ENCODE measurements at places on chromosomes 2 and 18. TPM values are rescaled to one million over a fixed set of nuclear protein-coding genes. Genes with fewer than 3 reads are reported as not detected.

Gene RRM2
- 23.6 TPM for polyA plus RNA-seq

DNA sequence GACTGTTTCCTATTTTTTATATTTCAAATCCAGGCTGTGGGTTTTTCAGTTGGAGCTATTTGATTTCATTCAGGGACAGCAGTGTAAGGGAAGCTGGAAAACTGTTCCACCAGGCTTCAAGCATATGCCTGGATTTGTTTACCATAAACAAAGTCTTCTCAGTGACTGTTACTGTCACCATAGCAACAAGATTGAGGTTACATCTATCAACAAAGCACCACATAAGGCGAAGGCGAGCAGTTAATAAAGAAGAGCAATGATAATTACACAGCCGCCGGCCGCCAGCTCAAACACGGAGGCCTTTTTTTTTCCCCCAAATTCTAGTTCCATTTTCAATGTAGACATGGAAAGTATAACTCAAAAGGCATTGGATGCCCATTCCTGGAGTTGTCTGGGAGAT, 553.7 kb upstream of the SYT4 start:
- no peak for DNase-seq

- DNase-seq: no peak
These were observed 285.1 kb downstream of the SLC4A3 start for GRCh38 chr2:219912491-219912921.

GRCh38 chr2:21314322-21314835, 190.6 kb downstream of the TDRD15 start:
- DNase-seq: no peak

- no peak for DNase-seq
These were observed 1296.7 kb downstream of the SUCLG1 start for GRCh38 chr2:83162421-83162820.

DNA sequence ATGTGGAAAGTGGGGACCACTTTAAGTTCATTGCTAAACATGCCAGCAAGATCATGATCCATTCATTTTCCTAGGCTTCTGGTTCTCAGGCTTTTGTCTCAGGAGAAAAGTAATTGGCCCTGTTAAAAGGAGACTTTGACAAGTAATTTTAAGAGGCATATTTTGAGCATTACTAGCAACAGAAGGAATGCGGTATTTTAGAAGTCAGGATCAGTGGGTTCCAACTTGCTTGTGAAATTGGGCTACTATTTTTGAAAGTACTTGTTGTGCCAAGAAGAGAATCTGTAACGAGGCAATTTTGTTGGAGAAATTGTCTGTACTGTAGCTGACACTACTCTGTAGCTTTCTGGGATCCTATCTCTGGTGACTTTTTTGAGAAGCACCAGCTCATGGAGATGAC, 59.4 kb downstream of the CERS6 start:
- DNase-seq: no peak

- no peak for DNase-seq
These were observed 5.1 kb upstream of the EML4 start for GRCh38 chr2:42164046-42164445.

Gene MARCHF4
- polyA plus RNA-seq: 7.6 TPM

GRCh38 chr2:168194784-168195522, 52.4 kb downstream of the STK39 start:
- DNase-seq: peak; percentile 44

DNA sequence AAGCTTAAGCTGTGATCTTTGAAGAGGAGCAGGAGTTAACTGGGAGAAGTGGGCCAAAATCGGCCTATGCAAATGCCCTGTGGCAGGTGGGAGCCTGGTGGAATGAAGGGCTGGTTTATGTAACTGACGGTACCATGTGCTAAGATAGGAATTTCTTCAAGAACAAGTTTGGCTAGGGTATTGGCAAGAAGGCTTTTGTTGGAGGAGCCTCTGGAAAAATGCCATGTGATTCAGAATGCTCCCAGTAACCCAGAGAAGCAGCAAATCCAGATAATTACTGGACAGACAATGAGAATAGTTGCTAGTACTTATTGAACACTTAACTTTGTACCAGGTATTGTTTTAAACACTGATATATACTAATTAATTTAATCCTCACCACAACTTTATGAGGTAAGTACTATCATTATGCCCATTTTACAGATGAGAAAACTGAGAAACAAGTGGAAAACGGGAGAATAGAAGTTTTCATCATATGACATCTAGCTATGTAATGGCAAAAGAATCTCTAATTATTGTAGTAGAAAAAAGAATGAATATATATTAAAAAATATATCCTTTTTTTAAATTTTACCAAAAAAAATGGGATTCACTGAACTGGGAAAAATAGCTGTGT, 9.1 kb upstream of the FAM124B start:
- no peak for DNase-seq

Gene C2orf72
- polyA plus RNA-seq: 0.32 TPM

DNA sequence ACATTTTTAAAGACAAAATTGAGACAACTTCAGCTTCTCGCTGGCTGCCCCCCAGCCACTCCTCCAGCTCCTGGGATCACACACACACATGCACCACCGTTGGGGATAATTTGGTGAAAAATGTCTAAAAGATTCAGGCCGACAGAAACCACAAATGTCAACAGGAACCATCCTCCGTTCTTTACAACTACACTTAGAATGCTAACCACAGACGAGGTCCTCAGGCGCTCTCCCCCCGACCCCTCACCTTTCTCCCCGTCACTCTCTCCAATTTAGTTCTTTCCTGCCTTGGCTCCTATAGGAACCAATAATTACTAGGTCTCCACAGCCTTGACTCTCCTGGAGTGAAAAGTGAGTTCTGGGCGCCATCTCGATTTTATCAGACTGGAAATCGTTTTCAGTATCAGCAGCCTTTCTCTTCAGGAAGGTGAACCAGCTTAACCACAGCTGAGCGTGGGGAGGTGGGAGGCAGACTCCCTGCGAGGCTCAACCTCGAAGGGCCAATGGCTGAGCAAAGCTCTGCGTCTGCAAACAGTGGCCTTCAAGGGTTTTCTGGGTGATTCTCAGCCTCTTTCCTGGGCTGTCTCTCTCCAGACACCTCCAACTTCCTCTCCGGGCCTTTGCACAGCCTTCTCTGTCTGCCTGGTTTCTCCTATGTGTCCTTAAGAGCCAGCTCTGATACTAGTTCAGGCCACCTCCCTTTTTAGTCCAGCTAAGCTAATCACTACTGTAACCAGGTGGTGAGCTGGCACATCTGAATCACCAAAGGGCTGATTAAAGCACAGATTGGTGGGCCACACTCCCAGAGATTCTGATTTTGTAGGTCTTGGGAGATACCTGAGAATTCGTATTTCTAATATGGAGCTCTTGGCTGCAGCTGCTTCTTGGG, 115.7 kb upstream of the COPS8 start:
- no peak for DNase-seq

DNA sequence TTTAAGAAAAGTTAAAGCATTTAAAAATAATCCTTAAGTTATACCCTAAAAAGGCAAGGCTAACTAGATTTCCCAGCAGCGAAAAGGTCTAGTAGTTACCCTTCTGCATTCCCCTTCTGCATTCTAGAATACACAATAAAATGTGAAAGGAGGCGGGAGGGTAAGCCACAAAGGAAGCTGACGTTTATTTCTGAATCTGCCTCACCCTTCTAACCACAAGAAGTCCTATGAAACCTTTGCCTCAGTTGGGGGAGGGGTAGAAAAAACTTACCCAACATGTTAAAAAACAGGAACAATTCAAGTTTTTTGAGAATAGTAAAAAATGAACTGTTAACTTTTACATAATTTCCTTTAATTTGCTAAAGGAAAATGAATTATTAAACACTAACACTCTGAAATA, 11.3 kb downstream of the STK17B start:
- no peak for DNase-seq

DNA sequence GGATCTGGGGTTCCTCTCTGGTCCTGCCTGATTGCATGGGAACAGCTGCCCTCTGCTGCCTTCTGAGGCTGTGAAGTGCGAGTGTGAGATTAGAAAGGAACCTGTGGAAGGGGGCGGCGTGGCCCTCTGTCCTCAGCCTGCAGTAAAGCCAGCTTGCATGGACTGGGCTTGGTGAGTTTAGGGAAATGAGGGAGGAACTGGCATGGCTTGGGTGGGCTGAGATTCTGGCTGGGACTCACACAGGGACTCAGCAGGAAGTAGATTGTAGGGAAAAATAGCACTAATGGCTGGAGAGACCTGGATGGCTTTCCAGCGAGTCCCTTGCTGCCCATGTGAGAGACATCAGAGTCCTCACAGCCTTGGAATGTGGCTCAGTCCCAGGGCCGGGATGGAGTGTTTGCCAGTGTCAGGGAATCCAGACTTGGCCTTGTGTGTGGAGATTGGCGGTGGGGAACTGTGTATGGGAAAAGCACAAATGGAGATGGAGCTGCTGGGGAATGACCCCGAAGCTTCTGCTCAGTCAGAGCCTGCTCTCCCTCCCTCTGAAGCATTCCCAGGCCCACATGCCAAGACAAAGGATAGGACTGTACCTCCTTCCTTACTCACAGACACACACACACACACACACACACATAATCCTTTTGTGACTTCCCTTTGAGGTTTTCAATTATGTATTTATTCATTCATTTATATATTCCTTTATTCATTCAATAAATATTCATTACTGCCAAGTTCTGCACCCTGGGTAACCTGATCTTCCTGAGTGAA, 115.4 kb downstream of the ACAA2 start:
- DNase-seq: no peak

GRCh38 chr2:127680706-127681287, 5.5 kb upstream of the LIMS2 start:
- no peak for DNase-seq

GRCh38 chr2:128502200-128502599, 183.5 kb upstream of the HS6ST1 start:
- no peak for DNase-seq

GRCh38 chr2:219886615-219887014, 259.2 kb downstream of the SLC4A3 start:
- no peak for DNase-seq

GRCh38 chr18:7608781-7609201, 41.7 kb downstream of the PTPRM start:
- no peak for DNase-seq

DNA sequence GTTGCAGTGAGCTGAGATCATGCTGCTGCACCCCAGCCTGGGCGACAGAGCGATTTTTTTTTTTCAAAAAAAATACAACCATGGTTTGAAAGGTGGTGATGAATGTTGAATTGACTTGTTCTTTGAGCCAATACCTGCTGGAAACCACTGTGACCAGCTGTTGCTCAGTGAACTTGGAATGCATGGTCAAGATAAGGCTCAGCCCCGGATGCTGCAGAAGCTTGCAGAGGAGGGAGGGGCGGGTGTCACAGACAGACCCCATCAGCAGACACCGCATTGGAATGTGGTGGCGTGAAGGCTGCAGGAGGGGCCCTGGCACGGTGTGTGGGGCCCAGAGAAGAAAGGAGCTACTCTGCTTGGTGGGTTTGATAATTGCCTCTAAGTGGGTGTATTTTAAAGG, 91.6 kb downstream of the ITGB1BP1 start:
- no peak for DNase-seq

Gene SPATA3
- not detected for polyA plus RNA-seq

- no peak for DNase-seq
These were observed 32.1 kb downstream of the PDIA6 start for GRCh38 chr2:10780491-10780820.

Gene CCDC148
- not detected for polyA plus RNA-seq

GRCh38 chr2:112087346-112088020, 32.4 kb downstream of the TMEM87B start:
- no peak for DNase-seq

GRCh38 chr2:153875801-153876466, 4.2 kb downstream of the GALNT13 start:
- DNase-seq: no peak

GRCh38 chr2:63051042-63051794, 588 bp downstream of the OTX1 start:
- DNase-seq: peak; percentile 45

- DNase-seq: no peak
These were observed 17.6 kb downstream of the SATB2 start for GRCh38 chr2:199440118-199440517.

GRCh38 chr2:35562488-35562887, 793.1 kb upstream of the CRIM1 start:
- no peak for DNase-seq

- no peak for DNase-seq
These were observed 34.0 kb upstream of the CD302 start for GRCh38 chr2:159832026-159832425.

- no peak for DNase-seq
These were observed 3.3 kb downstream of the TNP1 start for GRCh38 chr2:216856406-216857065.

DNA sequence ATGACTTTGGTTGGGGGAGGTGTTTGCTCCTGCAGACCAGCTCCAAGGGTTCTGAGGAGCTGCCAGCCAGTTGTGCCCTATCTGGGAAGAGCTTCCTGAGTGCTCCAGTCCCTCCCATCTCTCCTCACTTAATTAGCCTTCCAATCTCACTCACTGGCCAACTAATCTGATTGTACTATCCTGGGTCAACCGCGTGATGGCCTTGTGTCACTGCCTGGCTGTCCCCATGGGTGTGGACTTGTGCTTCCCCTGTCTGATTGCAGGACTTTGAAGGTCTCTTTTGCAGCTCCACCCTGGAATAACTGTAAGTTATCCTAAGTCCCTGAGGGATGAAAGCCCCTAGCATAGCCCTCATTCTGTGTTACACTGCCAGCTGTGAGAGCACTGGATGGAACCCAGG, 65.0 kb downstream of the SLC4A5 start:
- peak; percentile 71 for DNase-seq

Gene PLB1
- polyA plus RNA-seq: 0.10 TPM

Gene ECEL1
- not detected for polyA plus RNA-seq

Gene VWC2L
- polyA plus RNA-seq: not detected

Gene CNDP1
- polyA plus RNA-seq: not detected

DNA sequence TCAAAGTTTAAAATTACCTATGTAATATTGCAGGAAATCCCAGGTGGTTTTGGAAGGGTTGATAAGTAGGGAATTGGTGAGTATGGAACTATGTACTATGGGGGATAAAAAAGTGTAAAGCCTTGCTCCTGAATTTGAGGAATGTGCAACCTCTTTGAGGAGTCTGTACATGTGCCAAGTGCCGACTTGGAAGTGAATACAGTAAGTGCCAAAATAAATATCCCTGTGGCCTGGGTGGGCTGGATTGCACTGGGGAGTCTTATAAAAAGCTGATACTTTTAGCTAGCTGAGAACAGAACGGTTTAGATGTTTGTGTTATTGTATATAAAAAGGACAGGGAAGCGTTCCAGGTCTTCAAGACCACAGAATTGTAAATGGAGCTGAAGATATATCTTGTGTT, 317.1 kb upstream of the LRRTM1 start:
- no peak for DNase-seq

Gene DSC3
- not detected for polyA plus RNA-seq

- DNase-seq: no peak
These were observed 16.9 kb downstream of the ERCC3 start for GRCh38 chr2:127277028-127277427.

DNA sequence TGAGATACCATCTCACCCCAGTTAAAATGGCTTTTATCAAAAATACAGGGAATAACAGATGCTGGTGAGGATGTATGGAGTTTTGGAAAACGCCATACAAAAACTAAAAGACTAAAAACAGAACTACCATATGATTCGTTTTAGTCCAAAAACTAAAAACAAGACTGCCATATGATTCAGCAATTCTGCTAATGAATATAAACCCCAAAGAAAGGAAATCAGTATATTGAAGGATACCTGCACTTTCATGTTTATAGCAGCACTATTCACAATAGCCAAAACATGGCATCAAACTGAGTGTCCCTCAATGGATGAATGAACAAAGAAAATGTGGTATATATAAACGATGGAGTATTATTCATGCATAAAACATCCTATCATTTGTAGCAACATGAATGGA, 224.4 kb upstream of the MC4R start:
- no peak for DNase-seq

- peak; percentile 72 for DNase-seq
These were observed 17.2 kb upstream of the SDC1 start for GRCh38 chr2:20241973-20242726.

Gene DOK6
- 5.4 TPM for polyA plus RNA-seq

- DNase-seq: no peak
These were observed 239.8 kb downstream of the SH3RF3 start for GRCh38 chr2:109368798-109369197.
